ENCODE measurements at places on chromosomes 7 and 10. TPM values are rescaled to one million over a fixed set of nuclear protein-coding genes. Genes with fewer than 3 reads are reported as not detected.

Gene PSTK
- 5.7 TPM for total RNA-seq

Gene BAIAP2L1
- total RNA-seq, result 1.6 TPM

Gene BTBD16
- not detected for total RNA-seq

Gene CFAP58
- under 0.01 TPM for total RNA-seq

Gene MYPN
- 57.4 TPM for total RNA-seq
